ENCODE measurements at places on chromosomes 1 and 21.

DNA sequence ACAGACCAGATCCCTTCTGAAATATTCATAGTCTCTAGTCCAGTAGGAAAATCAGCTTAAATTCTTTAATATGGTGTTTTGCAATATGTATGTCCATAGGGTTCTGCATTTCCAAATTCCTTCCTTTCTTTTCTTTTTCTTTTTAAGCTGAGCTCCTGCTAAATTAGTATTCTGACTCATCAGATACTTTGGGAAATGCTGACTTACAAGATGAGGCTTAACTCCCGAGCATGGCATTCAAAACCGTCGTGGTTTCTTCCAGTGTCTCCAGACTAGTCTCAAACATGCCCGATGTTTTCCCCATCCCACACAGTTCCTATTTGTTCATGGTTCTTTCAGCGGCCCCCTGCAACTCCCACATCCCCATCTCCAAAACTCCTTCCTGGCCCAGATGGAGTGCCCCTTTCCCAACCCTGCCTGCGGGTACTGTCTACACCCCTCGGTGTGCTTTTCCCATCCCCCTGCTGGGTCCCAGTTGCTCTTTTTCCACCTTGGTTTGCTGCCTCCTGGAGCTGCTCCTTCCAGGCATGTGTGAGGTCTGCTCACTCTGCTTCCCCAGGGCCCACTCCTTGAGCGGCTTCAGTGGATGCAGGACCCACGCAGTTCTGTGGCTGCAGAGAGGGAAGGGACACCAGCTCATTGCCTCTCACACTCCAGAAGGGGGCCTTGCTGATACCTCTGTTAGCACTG lies 19.5 kb upstream of the ETV3 start:
- no peak for DNase-seq

DNA sequence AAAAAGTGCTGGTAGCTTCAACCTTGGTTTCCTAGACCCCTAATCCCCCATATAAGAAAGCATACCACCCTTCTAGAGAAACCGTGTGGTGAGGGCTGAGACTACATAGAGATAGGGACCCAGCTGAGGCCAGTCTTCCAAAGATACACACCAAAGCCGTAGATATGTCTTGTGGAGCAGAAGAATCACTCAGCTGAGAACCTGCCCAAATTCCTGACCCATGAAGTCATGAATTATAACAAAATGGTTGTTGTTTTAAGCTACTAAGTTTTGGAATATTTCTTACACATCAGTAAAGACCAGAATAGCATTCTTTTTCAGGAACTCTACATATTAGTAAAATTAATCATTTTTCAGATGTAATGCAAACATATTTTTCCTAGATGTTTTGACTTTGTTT lies 3.3 kb upstream of the SNRPE start:
- no peak for DNase-seq

GRCh38 chr1:31665234-31665878 lies 20.7 kb upstream of the PEF1 start:
- DNase-seq: no peak

- DNase-seq: no peak
Observed at GRCh38 chr1:6500544-6501278, 9.2 kb upstream of the PLEKHG5 start.

DNA sequence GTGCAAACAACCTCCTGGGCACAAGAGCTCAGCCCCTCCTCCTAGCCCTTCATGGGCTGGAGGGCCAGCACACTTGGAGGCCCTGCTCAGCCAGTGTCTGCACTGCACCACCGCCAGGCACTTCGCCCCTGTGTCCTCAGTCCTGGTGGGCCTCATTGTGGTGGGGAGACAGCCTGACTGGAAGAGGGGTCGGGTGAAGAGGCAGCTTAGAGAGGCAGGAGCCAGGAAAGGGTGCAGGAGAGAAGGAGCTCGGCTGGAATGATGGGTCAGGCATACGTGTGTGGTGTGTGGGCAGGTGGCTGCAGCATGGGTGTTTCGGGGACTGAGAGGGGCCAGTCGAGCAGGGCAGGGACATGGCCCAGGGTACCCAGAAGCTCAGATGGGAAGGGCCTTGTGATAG lies 4.1 kb downstream of the WNT3A start:
- no peak for DNase-seq

- DNase-seq: no peak
Observed at GRCh38 chr1:233834609-233835008, 69.9 kb upstream of the SLC35F3 start.

GRCh38 chr1:237386362-237387143 lies 344.6 kb downstream of the RYR2 start:
- no peak for DNase-seq

GRCh38 chr1:34879230-34879629 lies 19.7 kb upstream of the SMIM12 start:
- DNase-seq: no peak

DNA sequence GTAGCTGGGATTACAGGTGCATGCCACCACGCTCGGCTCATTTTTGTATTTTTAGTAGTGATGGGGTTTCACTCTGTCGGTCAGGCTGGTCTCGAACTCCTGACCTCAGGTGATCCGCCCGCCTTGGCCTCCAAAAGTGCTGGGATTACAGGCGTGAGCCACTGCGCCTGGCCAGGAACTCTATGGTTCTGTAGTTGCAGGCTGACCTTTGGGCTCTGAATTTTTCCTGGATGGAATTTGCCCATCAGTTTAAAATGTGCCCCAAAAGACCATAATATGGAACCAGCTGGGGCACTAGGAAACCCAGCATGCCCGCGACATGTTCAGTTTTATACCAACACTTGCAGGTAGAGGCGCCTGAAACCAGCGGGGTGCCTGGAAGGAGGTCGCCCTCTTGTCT lies 1.6 kb upstream of the SCNN1D start:
- DNase-seq: no peak

GRCh38 chr1:54575605-54576290 lies 27.7 kb downstream of the ACOT11 start:
- no peak for DNase-seq

DNA sequence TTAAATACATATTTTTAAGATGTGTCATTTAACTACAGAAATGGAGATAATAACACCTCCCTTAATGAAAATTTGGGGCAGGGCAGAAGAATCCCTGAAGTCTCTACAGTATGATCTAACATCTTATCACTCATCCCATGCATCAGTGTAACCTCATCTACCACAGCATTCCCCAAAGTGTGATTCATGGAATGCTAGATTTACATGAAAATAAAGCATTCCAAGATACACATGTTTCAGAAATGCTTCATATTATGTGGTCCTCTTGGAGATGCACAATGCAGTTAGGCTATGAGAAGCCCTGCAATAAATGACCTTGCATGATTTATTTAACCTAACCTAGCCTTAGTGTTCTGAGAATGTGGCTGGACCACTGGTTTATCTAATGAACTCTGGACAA lies 166.9 kb upstream of the SYT6 start:
- no peak for DNase-seq

DNA sequence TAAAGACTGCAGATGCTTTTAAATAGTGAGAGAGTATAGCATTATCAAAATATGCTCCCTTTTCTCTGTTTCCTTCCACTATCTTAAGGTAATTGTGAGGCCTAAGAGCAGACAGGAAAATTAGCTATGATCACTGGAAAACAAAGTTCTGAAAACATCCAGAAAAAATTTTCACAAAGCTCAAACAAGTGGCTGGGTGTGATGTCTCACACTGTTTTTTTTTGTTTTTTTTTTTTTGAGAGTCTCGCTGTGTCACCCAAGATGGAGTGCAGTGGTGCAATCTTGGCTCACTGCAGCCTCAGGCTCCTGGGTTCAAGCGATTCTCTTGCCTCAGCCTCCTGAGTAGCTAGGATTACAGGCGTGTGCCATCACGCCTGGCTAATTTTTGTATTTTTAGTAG lies 7.2 kb downstream of the WDTC1 start:
- no peak for DNase-seq

DNA sequence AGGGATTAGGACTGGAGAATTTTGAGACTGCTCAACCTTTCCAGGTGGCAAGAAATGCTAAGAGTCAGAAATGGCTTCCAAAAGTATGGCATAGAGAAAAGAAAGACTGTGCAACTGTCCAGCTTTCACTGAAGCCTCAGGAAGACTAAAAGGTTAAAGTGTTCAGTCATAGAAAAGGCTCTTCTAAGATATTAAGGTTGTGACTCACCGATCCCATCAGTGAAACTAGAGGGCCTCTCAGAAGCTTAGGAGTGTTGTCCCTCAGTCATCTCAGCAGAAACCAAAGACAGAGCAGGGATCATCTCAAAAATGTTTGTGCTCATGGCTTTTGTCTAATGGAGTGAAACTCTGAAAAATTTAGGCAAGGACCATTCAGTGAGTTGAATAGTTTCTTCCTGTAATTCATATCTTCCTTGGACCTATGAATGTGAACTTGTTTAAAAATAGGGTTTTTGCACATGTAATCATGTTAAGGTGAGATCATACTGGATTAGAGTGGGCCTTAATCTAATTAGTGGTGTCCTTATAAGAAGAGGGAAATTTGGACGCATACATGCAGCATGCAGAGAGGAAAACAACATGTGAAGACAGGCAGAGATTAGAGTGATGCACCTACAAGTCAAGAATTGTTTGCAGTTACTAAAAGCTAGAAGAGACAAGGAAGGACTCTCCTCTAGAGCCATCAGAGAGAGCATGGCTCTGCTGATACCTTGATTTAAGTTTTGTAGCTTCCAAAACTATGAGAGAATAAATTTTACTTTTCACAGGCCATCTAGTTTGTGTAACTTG lies 71.3 kb downstream of the RPE65 start:
- no peak for DNase-seq

DNA sequence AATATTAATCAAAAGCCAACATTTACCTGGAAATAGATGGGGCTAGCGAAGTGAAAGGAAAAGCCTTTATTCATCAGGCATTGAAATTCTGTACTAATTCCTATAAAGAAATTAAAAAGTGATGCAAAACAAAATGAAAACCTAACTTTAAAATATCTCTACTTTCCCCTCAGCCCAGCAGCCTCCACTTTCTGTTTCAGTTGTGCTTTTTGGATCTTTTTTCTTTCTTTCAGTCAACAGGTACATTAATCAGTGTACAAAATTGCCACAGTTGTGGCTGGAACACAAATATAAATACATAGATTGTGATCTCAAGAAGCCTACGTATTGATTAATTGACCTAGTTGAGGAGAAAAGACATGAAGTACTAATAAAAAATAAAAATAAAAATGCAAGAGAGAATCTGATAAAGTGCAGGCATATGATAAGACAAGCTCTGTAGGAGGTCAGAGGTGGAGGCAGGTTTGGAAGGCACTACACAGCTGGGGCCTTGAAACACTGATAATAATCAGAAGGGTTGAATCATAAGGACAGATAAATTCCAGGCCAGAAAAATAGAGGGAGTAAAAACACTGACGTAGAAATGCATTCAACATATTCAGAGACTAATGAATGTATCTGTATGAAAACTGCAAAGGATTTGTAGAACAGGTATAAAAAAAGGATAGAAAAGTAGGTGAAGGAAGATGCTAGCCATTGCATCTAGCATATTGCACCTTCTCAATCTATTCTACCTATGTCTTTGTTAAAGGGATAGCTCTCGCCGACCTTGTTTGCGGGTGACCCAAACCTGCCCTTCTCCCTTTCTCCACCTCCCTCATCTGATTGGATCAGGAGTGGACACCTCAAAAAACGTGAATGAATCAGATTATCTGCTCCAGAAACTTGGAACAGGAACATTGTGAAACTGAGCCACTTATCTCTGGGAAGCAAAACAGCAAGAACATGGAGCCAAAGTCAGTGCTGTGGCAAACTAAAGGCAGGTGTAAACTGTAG lies 607.8 kb upstream of the ADGRL2 start:
- no peak for DNase-seq

GRCh38 chr1:194267021-194267420 lies 1080.6 kb upstream of the B3GALT2 start:
- DNase-seq: no peak

- peak; percentile 57 for DNase-seq
Observed at GRCh38 chr1:16440131-16440469, 424 bp upstream of the NECAP2 start.

DNA sequence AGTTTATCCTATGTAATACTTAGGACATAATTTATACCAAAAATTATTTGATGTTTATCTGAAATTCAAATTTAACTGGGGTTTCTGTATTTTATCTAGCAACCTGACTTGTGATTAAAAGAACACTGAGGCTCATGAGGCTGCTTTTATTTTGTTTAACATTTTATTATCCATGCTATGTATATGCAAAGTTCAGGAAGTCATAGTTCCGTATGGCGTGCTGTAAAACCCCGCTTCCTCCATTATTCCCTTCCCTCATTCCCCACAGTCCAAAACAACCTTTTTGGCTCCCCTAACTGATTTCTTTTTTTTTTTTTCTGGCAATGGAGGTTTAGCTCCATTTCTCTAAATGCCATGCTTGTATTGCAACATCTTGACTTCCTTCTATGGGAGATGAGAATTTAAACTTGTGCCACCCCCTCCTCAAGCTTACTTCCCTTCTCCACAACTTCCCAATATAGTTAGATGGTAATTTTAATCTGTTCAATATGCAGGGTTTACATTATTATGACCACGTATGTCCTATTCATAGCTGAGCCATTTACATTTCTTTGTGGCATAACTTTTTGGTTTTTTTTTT lies 138.0 kb upstream of the DNAH14 start:
- no peak for DNase-seq

DNA sequence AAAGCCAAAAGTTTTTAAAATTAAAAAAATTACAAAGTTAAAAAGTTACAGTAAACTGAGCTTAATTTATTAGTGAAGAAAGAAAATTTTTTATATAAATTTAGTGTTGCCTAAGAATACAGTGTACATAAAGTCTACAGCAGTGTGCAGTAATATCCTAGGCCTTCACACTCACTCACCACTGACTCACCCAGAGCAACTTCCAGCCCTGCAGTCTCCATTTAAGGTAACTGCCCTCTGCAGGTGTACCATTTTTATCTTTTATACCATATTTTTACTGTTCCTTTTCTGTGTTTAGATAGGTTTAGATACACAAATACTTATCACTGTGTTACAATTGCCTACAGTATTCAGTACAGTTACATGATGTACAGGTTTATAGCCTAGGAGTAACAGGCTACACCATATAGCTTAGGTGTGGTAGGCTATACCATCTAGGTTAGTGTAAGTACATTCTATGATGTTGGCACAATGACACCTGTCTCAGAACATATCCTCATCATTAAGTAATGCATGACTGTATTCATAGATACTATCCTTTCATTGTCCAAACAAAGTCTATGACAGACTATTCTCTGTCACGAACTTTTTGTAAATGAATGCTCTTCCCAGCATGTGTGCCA lies 78.6 kb upstream of the PBX1 start:
- no peak for DNase-seq

- no peak for DNase-seq
Observed at GRCh38 chr1:162612606-162613400, 19.5 kb upstream of the DDR2 start.

- no peak for DNase-seq
Observed at GRCh38 chr1:175274368-175274767, 81.8 kb upstream of the KIAA0040 start.
